ENCODE measurements at places on chromosomes 5 and 9. TPM values are rescaled to one million over a fixed set of nuclear protein-coding genes. Genes with fewer than 3 reads are reported as not detected.
A peak's percentile ranks its signal among the peaks of the same experiment; 100 is the strongest.

The ASS1 gene
- 76.7 TPM for total RNA-seq

The STK32A gene
- total RNA-seq, result 7.7 TPM

The SLC36A3 gene
- not detected for total RNA-seq

The FGD3 gene
- total RNA-seq, result 29.9 TPM

The PCDHB3 gene
- total RNA-seq, result 3.9 TPM

The TGFBR1 gene
- 60.9 TPM for total RNA-seq

The IFNA21 gene
- total RNA-seq, result not detected

The ORM2 gene
- total RNA-seq, result 3.4 TPM

The INSYN2B gene
- 0.58 TPM for total RNA-seq

The CKMT2 gene
- 1.5 TPM for total RNA-seq

The LRRC14B gene
- not detected for total RNA-seq

- H3K27me3 ChIP-seq, result no peaks in the 10 kb centered on the region
- peak overlapping the region; percentile 97 for H3K27ac ChIP-seq
- peak; percentile 80 for DNase-seq
- H3K4me3 ChIP-seq, result peak overlapping the region; percentile 88
These were observed 720 bp downstream of the NADK2 start for GRCh38 chr5:36240779-36241630.

GRCh38 chr5:155726267-155726666, 600.7 kb upstream of the SGCD start:
- H3K4me1 ChIP-seq, result peaks cover 6% of the 10 kb centered on the region
- H3K27me3 ChIP-seq, result peaks cover 66% of the 10 kb centered on the region
- H3K36me3 ChIP-seq, result no peaks in the 10 kb centered on the region
- H3K27ac ChIP-seq, result no peak overlapping the region
- H3K4me3 ChIP-seq, result no peak overlapping the region

- H3K27ac ChIP-seq, result peak overlapping the region; percentile 77
- DNase-seq, result no peak
- no peak overlapping the region for H3K4me3 ChIP-seq
- H3K36me3 ChIP-seq, result no peaks in the 10 kb centered on the region
These were observed 39.2 kb upstream of the RAB3C start for GRCh38 chr5:58543723-58544122.

GRCh38 chr9:80649001-80649420, 1040.3 kb downstream of the TLE1 start:
- no peak overlapping the region for H3K4me3 ChIP-seq
- peak overlapping the region; percentile 57 for H3K27ac ChIP-seq
- H3K27me3 ChIP-seq, result no peaks in the 10 kb centered on the region
- no peak for DNase-seq
- H3K36me3 ChIP-seq, result no peaks in the 10 kb centered on the region

DNA sequence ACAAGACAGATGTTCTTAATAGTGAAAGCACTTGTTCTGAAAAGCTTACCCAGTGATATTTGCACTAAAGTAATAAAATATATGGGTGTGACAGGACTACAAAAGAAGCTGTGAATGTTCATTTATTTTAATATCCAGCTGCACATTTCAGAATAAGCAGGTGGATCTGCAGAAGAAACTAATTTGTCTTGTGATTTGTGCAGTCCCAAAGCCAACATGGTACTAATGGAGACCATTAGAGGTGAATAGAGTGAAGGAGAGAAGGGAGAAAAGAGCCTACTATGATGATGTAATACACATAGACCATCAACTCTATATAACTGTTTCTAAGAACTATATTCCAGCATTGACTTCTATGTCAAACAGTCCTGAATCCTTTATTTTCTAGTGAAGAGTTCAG, 362.8 kb downstream of the ISL1 start:
- H3K27me3 ChIP-seq, result no peaks in the 10 kb centered on the region
- DNase-seq, result no peak
- H3K4me3 ChIP-seq, result no peak overlapping the region
- no peak overlapping the region for H3K27ac ChIP-seq

- H3K4me1 ChIP-seq, result peaks cover 13% of the 10 kb centered on the region
- H3K4me3 ChIP-seq, result no peak overlapping the region
- H3K27me3 ChIP-seq, result no peaks in the 10 kb centered on the region
- H3K36me3 ChIP-seq, result no peaks in the 10 kb centered on the region
- no peak overlapping the region for H3K27ac ChIP-seq
- no peak for DNase-seq
These were observed 228.3 kb downstream of the PDE4D start for GRCh38 chr5:59665086-59665831.

GRCh38 chr5:95543017-95543705, 11.6 kb downstream of the SKIC3 start:
- H3K27ac ChIP-seq, result no peak overlapping the region
- no peaks in the 10 kb centered on the region for H3K36me3 ChIP-seq
- DNase-seq, result no peak
- H3K4me1 ChIP-seq, result no peaks in the 10 kb centered on the region
- no peaks in the 10 kb centered on the region for H3K27me3 ChIP-seq

- H3K4me1 ChIP-seq, result peaks cover 7% of the 10 kb centered on the region
- H3K27ac ChIP-seq, result no peak overlapping the region
- DNase-seq, result no peak
- no peaks in the 10 kb centered on the region for H3K27me3 ChIP-seq
- no peak overlapping the region for H3K4me3 ChIP-seq
- H3K36me3 ChIP-seq, result no peaks in the 10 kb centered on the region
These were observed 86.2 kb upstream of the MYO10 start for GRCh38 chr5:17022296-17022695.

DNA sequence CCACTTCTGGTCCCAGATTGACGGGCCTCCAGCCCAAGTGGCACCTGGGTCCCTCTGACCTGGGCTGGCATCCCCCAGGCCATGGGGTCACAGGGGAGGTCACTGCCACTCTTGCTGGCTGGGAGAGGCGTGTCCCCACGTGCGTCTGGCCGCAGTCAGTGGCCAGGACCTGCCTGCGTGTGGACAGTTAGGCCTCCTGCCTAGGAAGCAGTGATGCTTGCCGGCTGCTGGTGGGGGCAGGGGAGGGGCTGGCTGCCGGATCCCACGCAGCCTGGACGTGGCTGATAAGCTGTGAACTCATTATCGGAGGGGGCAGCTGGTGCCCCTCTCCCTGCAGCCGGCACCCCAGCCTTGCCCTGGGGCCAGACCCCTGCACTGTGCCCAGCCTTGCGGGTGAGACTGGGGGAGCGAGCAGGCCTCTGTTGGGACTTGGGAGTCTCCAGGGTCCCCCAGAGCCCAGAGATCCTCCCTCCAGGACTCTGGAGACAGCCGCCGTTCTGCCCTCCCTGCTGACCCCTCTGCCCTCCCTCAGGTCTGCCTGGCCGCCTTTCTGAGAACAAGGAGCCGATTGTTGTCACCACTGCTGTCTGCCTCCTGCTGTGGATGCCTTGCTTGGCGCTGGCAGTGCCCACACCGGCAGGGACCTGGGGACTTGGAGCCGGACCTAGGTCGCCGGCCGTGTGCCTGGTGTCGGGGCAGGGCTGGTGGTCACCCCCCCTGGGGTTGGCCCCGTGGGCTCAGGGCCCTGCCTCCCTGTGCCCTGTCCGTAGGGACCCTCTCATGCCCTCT, 12.3 kb downstream of the RXRA start:
- no peaks in the 10 kb centered on the region for H3K36me3 ChIP-seq
- H3K4me3 ChIP-seq, result no peak overlapping the region
- H3K4me1 ChIP-seq, result peaks cover 60% of the 10 kb centered on the region
- H3K27me3 ChIP-seq, result no peaks in the 10 kb centered on the region
- H3K27ac ChIP-seq, result no peak overlapping the region
- DNase-seq, result no peak

GRCh38 chr9:37905131-37905505, 1.2 kb upstream of the SLC25A51 start:
- DNase-seq, result no peak
- no peak overlapping the region for H3K27ac ChIP-seq
- no peaks in the 10 kb centered on the region for H3K36me3 ChIP-seq
- peaks cover 15% of the 10 kb centered on the region for H3K4me1 ChIP-seq

GRCh38 chr5:153555420-153556114, 65.1 kb downstream of the GRIA1 start:
- no peak overlapping the region for H3K27ac ChIP-seq
- H3K4me1 ChIP-seq, result no peaks in the 10 kb centered on the region
- no peaks in the 10 kb centered on the region for H3K36me3 ChIP-seq
- H3K27me3 ChIP-seq, result no peaks in the 10 kb centered on the region
- no peak overlapping the region for H3K4me3 ChIP-seq

DNA sequence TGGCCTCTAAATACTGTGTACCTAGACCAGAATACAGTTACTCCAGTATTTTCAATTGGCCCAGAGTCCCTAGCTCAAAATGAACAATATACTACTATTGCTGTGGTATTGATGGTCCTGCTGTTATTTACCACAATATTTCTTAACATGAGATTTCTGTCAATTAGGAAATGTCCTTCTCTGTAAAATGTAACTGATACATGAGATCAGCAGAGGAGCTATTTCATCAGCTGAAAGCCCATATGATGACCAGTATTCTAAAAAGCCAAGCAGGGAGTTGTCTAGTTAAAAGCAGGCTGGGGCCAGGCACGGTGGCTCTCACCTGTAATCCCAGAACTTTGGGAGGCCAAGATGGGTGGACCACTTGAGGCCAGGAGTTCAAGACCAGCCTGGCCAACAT, 187.7 kb upstream of the PTGER4 start:
- H3K27me3 ChIP-seq, result no peaks in the 10 kb centered on the region
- peaks cover 29% of the 10 kb centered on the region for H3K4me1 ChIP-seq
- H3K36me3 ChIP-seq, result no peaks in the 10 kb centered on the region
- DNase-seq, result no peak
- H3K4me3 ChIP-seq, result no peak overlapping the region

- DNase-seq, result no peak
- H3K36me3 ChIP-seq, result no peaks in the 10 kb centered on the region
- no peaks in the 10 kb centered on the region for H3K4me1 ChIP-seq
- no peak overlapping the region for H3K27ac ChIP-seq
- no peak overlapping the region for H3K4me3 ChIP-seq
- no peaks in the 10 kb centered on the region for H3K27me3 ChIP-seq
These were observed 51.4 kb downstream of the JMY start for GRCh38 chr5:79287380-79287779.

DNA sequence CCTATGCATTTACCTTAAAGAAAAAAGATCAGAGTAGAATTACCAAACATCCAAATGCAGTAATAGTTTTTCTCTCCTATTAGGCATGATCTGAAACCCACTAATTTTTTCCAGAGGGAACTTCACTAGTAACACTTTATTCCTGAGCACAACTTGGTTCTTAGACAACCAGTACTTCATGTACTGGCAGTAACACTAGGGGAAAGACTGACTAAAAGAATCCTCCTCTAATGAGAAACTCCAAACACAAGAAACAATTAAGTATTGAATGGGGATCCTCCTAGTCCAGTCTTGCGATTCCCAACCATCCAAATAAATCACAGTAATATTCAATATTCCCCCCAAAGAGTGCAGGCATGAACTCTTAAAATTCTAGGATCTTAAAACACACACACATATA, 48.9 kb downstream of the ZNF608 start:
- H3K4me3 ChIP-seq, result no peak overlapping the region
- H3K27ac ChIP-seq, result no peak overlapping the region
- no peaks in the 10 kb centered on the region for H3K27me3 ChIP-seq
- DNase-seq, result no peak

GRCh38 chr5:113917997-113918396, 404.5 kb downstream of the YTHDC2 start:
- H3K4me3 ChIP-seq, result no peak overlapping the region
- no peaks in the 10 kb centered on the region for H3K27me3 ChIP-seq
- DNase-seq, result no peak

GRCh38 chr5:164360589-164360988, 855.2 kb downstream of the MAT2B start:
- H3K27me3 ChIP-seq, result no peaks in the 10 kb centered on the region
- no peak for DNase-seq
- H3K4me1 ChIP-seq, result no peaks in the 10 kb centered on the region
- H3K36me3 ChIP-seq, result no peaks in the 10 kb centered on the region
- H3K4me3 ChIP-seq, result no peak overlapping the region
- no peak overlapping the region for H3K27ac ChIP-seq

GRCh38 chr5:95448789-95449188, 57.6 kb downstream of the FAM81B start:
- no peaks in the 10 kb centered on the region for H3K27me3 ChIP-seq
- no peak overlapping the region for H3K27ac ChIP-seq
- H3K36me3 ChIP-seq, result no peaks in the 10 kb centered on the region
- H3K4me3 ChIP-seq, result no peak overlapping the region
- no peak for DNase-seq

- no peaks in the 10 kb centered on the region for H3K4me1 ChIP-seq
- H3K36me3 ChIP-seq, result no peaks in the 10 kb centered on the region
- H3K27me3 ChIP-seq, result no peaks in the 10 kb centered on the region
- DNase-seq, result no peak
- H3K4me3 ChIP-seq, result no peak overlapping the region
These were observed 73.2 kb downstream of the PPIC start for GRCh38 chr5:122963305-122963704.

DNA sequence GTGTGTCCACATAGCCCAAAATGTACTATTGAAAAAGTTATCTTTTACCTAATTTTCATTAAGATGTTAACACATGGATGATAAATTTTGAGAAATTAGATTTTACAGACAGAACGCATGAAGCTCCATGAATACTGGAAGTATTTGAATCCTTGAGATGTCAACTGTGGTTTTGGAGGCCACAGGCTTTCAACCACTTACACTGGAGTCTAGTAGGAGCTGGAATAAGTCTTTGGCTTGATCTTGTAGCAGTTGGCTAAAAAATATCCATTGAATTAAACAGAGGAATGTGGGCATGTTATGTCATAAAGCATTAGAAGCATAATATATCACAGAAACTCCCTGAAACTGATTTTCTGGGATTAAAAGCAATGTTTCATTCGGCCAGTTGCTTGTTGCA, 52.9 kb downstream of the CAMK4 start:
- no peak overlapping the region for H3K4me3 ChIP-seq
- H3K4me1 ChIP-seq, result no peaks in the 10 kb centered on the region
- H3K36me3 ChIP-seq, result no peaks in the 10 kb centered on the region
- DNase-seq, result no peak
- no peak overlapping the region for H3K27ac ChIP-seq

- peaks cover 6% of the 10 kb centered on the region for H3K4me1 ChIP-seq
- DNase-seq, result peak; percentile 60
- no peak overlapping the region for H3K27ac ChIP-seq
- no peaks in the 10 kb centered on the region for H3K27me3 ChIP-seq
- no peak overlapping the region for H3K4me3 ChIP-seq
These were observed 10.5 kb downstream of the OR1K1 start for GRCh38 chr9:122810306-122810946.

DNA sequence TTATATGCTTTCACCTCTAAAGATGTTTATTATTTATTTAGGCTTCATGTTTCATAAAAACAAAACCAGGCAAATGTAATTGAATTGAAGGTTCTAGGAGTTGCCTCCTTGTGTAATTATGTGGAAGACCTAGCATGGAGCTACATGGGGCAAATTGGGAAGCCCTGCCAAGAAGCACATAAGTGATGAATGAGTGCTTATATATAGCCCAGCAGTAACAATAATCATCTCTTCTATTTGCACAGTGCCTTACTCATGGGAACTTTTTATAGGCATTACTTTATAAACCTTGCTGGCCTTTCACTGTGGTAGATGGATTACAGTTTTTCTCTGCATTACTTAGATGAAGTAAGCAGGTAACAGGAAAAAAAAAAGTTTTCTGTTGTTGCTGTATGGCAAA, 40.0 kb upstream of the GRAMD2B start:
- DNase-seq, result no peak
- peaks cover 6% of the 10 kb centered on the region for H3K4me1 ChIP-seq
- no peaks in the 10 kb centered on the region for H3K36me3 ChIP-seq

GRCh38 chr9:112705768-112706427, 12.0 kb downstream of the INIP start:
- no peak overlapping the region for H3K27ac ChIP-seq
- H3K36me3 ChIP-seq, result no peaks in the 10 kb centered on the region
- H3K4me1 ChIP-seq, result no peaks in the 10 kb centered on the region
- no peak overlapping the region for H3K4me3 ChIP-seq
- no peak for DNase-seq

- no peaks in the 10 kb centered on the region for H3K36me3 ChIP-seq
- H3K4me1 ChIP-seq, result no peaks in the 10 kb centered on the region
- H3K27me3 ChIP-seq, result peaks cover 40% of the 10 kb centered on the region
These were observed 6.2 kb downstream of the PRDM12 start for GRCh38 chr9:130670644-130671043.

All from left lung (tissue), 14 donors.